ENCODE measurements at places on chromosomes 4 and X.

GRCh38 chr4:186882293-186882692 lies 158.6 kb upstream of the FAT1 start:
- no peak for ATAC-seq

DNA sequence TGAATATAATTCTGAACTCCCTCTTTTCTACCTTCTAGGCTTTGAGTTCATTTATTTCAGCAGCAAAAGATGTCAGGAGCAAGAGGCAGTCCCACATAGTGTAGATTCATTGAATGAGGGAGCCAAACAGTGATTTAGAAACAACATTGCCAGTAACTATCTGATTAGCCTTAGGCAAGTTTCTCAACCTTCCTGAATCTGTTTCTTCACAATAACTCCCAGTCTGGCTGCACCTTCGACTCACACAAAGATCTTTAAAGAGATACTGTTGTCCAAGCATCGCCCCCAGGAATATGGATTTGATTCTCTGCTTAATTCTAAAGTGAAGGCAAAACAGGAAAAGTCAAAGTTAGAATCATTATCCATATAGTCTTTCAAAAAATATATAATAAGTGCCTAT lies 1026.2 kb downstream of the DMD start:
- no peak for ATAC-seq

DNA sequence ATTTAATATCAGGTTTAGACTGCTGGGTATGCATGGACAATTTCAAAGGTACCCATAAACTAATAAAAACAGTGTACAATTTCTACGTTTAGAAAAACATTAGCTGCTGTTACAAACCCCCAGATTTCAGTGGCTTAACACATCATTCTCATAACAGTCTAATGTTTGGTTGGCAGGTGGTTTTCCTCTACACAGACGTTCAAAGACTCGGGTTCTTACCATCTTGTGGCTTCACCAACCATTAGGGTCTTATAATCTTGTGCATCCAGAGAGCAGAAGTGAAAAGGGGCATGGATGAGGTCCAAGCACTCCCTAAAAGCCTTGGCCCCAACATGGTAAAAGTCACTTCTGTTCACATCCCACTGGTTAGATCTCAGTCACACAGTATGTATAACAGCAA lies 71.6 kb downstream of the SH3RF1 start:
- ATAC-seq = no peak

- ATAC-seq = no peak
These were observed 14.5 kb downstream of the GUCY1B1 start for GRCh38 chr4:155773196-155773800.

DNA sequence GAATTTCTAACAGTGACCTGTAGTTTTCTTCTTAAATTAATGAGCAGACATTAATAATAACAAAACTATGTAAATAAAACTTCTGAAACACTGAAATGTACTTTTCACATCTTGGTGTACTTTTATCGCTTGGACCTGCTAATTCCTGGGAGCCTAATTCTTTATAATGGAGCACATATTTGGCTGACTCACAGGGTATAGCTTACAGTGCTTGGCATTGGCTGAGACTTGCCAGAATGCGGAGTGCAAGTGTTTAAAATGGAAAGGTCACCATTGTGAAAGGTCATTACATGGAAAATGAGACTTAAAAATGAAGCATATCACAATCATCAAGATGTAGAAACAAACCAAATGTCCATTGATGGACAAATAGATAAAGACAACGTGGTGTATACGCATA lies 137.3 kb upstream of the PDLIM3 start:
- peak; percentile 66 for ATAC-seq
